Muscle of arm (tissue), 14 donors: ENCODE measurements at places on chromosomes 2 and 18. TPM values are rescaled to one million over a fixed set of nuclear protein-coding genes. Genes with fewer than 3 reads are reported as not detected.

Gene ST8SIA3
- not detected for polyA plus RNA-seq

Gene CNDP1
- polyA plus RNA-seq: 0.40 TPM

Gene NUP35
- polyA plus RNA-seq: 14.7 TPM

Gene PROKR1
- polyA plus RNA-seq: 0.19 TPM

Gene BMP10
- not detected for polyA plus RNA-seq

Gene CGREF1
- polyA plus RNA-seq: 1.8 TPM

Gene CD207
- 0.91 TPM for polyA plus RNA-seq

Gene NTSR2
- polyA plus RNA-seq: not detected

Gene CNTNAP5
- polyA plus RNA-seq: 0.31 TPM

Gene POTEC
- polyA plus RNA-seq: not detected

Gene SUMO1
- 126 TPM for polyA plus RNA-seq

Gene GDF7
- 0.64 TPM for polyA plus RNA-seq

Gene INO80C
- 21.5 TPM for polyA plus RNA-seq

Gene SLC40A1
- 42.4 TPM for polyA plus RNA-seq

Gene HOXD11
- polyA plus RNA-seq: 0.17 TPM

Gene IL1A
- polyA plus RNA-seq: 0.08 TPM

Gene DNER
- 1.4 TPM for polyA plus RNA-seq
